ENCODE measurements at places on chromosomes 7 and 10.
A peak's percentile ranks its signal among the peaks of the same experiment; 100 is the strongest.

DNA sequence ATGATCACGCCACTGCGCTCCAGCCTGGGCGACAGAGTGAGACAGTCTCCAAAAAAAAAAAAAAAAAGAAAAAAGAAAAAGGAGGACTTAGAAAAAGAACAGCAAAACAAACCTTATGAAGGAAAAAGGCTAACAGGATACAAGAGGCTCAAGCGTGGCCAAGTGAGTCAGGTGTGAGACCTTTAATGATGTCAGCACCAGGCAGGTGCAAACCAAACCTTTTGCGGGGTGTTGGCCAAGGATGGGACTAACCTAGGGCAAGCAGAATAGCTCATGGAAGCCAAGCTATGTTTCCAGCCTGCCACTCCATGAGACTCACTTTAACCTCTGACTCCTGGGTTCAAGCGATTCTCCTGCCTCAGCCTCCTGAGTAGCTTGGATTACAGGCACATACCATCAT, 11.3 kb upstream of the GNA12 start:
- H3K36me3 ChIP-seq = no peaks in the 10 kb centered on the region
- H3K4me3 ChIP-seq = no peak overlapping the region
- no peak for DNase-seq
- H3K4me1 ChIP-seq = no peaks in the 10 kb centered on the region
- no peaks in the 10 kb centered on the region for H3K27me3 ChIP-seq
- no peak overlapping the region for H3K27ac ChIP-seq

GRCh38 chr7:138477581-138477980, 17.5 kb downstream of the TRIM24 start:
- no peaks in the 10 kb centered on the region for H3K27me3 ChIP-seq
- no peak overlapping the region for H3K4me3 ChIP-seq
- no peak for DNase-seq
- no peak overlapping the region for H3K27ac ChIP-seq

GRCh38 chr10:51759896-51760534, 60.6 kb upstream of the CSTF2T start:
- H3K4me1 ChIP-seq = no peaks in the 10 kb centered on the region
- no peak for DNase-seq
- H3K4me3 ChIP-seq = no peak overlapping the region
- no peaks in the 10 kb centered on the region for H3K36me3 ChIP-seq
- H3K27ac ChIP-seq = no peak overlapping the region
- no peaks in the 10 kb centered on the region for H3K27me3 ChIP-seq

- DNase-seq = no peak
- H3K4me3 ChIP-seq = no peak overlapping the region
- no peaks in the 10 kb centered on the region for H3K27me3 ChIP-seq
- H3K27ac ChIP-seq = no peak overlapping the region
- H3K36me3 ChIP-seq = peaks cover 8% of the 10 kb centered on the region
- no peaks in the 10 kb centered on the region for H3K4me1 ChIP-seq
Measured at GRCh38 chr7:602341-603141, 82.9 kb upstream of the PDGFA start.

DNA sequence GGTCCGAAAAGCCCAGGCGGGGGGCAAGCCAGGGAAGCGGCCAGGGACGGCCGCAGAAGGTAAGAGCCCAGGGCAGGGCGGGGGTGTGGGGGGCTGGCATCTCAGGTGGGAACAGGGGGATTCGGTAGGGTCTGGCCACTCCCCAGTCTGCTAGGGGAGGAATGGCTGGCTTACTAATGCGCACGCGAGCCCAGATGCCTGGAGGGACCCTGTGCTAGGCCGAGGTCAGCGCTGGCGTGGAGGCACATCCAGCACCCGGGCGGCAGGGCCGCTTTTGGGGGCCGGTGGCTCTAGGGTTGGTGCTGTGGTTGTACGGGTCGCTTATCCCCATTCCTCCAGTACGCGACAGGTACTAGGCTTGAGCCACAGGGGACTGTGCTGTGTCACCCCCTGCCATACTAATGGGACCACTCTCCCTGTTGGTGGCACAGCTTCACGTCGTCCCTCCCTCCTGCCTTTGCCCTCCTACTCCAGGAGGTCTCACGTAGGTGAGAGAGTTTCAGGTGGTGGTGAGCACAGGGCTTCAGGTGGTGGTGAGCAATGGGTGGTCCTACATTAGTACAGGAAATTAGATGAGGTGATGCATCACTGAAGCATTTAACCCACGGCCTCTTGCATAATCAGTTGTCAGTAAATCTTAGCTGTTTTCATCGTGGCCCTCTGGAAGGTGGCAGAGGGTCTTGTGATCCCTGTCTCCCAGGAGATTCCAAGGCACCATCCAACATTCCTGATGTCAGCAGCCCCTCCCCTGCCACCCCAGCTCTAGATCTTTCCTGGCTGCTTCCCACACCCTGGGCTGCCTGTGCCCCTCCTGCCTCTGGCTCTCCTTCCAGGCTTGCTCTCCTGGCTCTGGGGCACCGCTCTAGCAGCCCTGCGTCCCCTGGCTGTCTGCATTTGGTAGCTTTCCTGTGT, 971 bp downstream of the AEBP1 start:
- no peak overlapping the region for H3K27ac ChIP-seq
- H3K4me1 ChIP-seq = no peaks in the 10 kb centered on the region
- peaks cover 2% of the 10 kb centered on the region for H3K36me3 ChIP-seq

- 0 out of 2 replicates have a peak, but pooled peaks cover 4% of the 10 kb centered on the region for H3K36me3 ChIP-seq
- H3K27me3 ChIP-seq = no peaks in the 10 kb centered on the region
- peaks cover 19% of the 10 kb centered on the region for H3K4me1 ChIP-seq
- H3K4me3 ChIP-seq = no peak overlapping the region
- no peak overlapping the region for H3K27ac ChIP-seq
- no peak for DNase-seq
Measured at GRCh38 chr10:130998642-130999041, 312.9 kb downstream of the TCERG1L start.

DNA sequence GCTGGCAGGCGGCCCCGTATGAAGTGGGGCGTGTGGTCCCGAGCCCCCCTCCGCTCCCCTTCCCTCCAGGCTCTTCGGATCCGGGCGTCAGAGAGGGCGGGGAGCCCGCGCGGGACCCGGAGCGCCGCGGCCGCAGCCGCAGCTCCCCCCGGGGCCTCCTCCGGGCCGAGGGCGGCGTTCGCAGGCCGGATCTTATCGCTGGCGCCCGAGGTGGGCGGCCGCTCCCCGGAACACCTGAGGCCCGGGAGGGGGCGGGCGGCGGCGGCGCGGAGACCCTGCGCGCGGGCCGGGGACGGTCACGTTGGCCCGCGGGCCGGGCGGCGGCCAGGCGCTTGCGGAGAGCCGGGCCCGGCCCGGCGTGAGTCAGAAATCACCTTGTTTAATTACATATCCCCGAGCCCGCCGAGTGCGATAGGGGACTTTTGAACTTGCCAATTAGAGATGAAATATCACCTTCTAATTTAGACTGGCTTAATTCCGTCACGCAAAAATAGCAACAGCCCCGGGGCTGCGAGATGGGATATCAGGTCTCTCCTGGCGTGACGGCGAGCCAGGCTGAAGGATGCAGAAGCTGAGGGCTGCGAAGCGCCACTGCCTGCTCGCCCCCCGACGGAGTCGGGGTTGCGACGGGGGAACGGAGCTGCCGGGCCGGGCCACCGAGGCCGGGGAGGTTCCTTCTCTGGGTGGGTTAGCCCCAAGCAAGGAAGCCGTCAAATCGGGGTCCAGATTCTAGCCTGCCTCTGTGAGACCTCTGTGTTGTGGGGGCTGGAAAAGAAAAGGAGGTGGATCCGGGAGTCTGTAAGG, 43.4 kb downstream of the LDB3 start:
- no peaks in the 10 kb centered on the region for H3K36me3 ChIP-seq
- H3K4me3 ChIP-seq = peak overlapping the region; percentile 85
- H3K27me3 ChIP-seq = no peaks in the 10 kb centered on the region
- no peak overlapping the region for H3K27ac ChIP-seq
- peaks cover 2% of the 10 kb centered on the region for H3K4me1 ChIP-seq
- DNase-seq = peak; percentile 60

DNA sequence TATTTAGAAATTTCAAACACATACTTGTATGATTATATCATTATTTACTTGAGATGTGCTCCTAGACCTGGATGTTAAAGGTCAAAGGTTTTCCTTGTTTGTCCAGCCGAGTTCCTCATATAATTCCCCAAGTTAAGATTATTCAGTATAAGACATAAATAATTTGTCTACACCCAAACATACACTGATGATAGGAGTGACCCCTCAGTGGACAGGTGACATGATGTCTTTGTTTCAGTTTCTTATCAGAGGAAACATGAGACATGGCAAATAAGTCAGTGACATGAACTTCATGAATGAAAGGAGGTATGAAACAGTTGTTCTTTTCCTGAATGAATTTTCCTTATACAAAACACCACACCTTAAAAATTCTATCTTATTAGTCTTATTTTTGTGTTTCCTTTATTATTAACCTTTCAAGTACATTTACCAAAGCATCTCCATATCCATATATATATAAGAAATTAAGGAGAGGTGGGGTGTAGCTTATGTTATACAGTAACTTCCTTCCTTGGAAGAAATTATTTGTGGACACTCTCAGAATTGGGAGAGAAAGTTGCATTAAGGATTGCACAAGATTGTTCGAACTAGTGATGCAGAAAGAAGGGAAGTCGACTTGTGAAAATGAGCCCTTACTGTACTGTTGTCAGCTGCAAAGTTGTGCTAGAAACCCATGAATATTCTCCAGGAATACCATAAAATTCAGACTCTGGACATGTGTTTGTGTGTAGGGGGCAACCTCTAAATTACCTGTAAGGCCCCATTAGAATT, 60.5 kb downstream of the POM121L12 start:
- no peak overlapping the region for H3K4me3 ChIP-seq
- DNase-seq = no peak
- H3K27ac ChIP-seq = no peak overlapping the region
- no peaks in the 10 kb centered on the region for H3K4me1 ChIP-seq
- H3K36me3 ChIP-seq = no peaks in the 10 kb centered on the region
- no peaks in the 10 kb centered on the region for H3K27me3 ChIP-seq

- no peak overlapping the region for H3K4me3 ChIP-seq
- H3K27me3 ChIP-seq = no peaks in the 10 kb centered on the region
- DNase-seq = no peak
- H3K27ac ChIP-seq = no peak overlapping the region
Measured at GRCh38 chr7:128060018-128060417, 28.8 kb upstream of the LRRC4 start.

DNA sequence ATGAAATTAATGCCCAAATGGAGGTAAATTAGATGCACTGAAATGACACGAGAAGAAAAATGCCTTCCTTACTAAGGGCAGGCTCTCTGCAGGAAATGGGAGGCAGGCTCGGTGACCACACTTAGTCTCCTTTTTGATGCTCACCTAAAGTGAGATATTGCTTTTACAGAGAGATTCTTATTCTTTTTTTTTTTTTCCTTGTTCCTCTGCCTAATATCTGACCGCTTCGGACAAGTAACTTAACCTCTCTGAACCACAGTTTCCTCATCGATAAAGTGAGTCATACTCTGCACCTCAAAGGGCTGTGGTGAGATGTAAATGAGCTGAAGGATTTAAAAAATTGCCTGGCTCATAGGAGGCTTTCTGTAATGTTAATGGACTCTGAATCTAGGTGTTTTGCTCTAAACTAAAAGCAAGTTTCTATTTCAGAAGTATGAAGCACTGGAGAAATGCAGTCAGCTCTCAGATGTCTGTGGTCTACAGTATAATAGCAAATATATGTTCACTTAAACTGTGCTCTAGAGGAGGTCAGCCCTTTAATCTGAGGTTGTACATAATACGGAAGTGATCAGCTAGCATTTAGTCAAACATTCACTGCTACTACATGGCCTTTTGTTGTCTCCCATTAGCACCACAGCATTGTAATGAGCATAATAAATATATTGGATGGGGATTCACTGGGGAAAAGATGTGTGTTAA, 23.2 kb downstream of the NKX2-3 start:
- H3K27ac ChIP-seq = no peak overlapping the region
- H3K4me3 ChIP-seq = no peak overlapping the region

DNA sequence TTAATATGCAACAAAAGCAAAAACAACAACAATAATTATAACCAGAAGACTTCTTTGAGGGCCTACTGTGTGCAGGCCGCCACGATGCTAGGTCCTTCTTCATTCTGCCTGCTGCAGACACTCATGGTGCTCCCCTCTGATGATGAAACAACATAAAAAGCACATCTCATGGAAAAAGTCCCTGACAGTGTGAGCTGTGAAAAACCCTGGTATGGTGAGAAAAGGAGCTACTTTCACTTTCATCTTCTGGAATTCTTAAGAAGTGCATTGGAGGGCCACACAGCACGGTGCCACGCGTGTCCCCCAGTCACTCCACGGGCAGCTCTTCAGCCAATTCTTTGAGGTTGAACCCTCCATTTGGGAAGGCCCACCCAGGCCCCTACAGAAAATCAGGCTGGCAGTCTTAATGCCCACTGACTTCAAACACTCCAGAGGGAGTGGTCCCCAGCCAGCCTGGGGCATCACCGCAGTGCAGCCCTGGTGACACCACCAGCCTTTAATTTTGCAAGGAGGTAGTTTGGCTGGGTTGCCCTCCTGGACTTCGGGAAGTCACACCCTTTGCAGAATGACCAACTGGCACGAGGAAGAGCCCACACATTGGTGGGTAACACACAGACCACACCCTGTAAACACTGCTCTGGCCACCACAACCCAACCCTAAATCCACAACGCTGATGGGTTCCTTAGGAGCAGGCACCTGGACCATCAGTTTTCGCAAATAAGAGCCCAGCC, 7.7 kb downstream of the KCNMA1 start:
- H3K4me1 ChIP-seq = peaks cover 5% of the 10 kb centered on the region
- DNase-seq = no peak
- no peak overlapping the region for H3K4me3 ChIP-seq
- H3K27me3 ChIP-seq = no peaks in the 10 kb centered on the region
- no peak overlapping the region for H3K27ac ChIP-seq

DNA sequence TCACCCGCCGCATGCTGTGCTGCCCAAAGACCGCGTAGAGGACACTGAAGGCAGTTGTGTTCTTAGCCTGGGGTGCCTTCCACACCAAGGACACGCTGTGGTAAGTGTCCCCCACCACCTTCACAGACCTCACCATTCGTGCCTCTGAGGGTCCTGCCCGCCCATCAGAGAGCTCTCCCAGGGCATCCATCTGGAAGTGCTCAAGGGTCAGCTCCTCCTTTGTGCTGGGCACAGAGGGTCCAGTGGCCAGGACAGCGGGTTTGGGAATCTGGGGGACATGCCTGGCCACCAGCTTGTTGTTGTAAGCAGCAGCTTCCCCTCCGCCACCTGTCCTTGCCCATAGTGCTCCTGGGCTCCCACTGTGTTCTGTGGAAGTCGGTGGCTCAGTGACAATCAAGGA, 7.0 kb upstream of the LRIT2 start:
- H3K4me3 ChIP-seq = no peak overlapping the region
- H3K27me3 ChIP-seq = no peaks in the 10 kb centered on the region
- H3K4me1 ChIP-seq = no peaks in the 10 kb centered on the region
- no peak overlapping the region for H3K27ac ChIP-seq

DNA sequence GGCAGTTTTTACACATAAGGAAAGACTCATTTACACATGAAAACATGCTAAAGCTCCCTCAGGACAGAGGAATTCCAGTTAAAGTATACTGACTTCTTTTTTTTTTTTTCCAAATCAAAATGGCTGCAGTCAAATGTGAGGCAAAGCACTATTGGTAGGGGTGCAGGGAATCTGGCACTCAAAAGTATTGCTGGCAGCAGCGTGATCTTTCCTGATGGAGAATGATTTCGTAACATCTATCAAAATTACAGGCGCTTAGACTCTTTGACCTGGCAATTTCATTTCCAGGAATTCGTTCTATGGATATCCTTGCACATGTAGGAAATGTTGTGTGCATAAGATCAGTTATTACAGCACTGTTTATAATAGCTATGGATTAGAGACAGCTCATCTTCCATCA, 65.7 kb downstream of the VSTM4 start:
- H3K27ac ChIP-seq = no peak overlapping the region
- no peaks in the 10 kb centered on the region for H3K36me3 ChIP-seq
- H3K4me1 ChIP-seq = peaks cover 6% of the 10 kb centered on the region
- H3K4me3 ChIP-seq = no peak overlapping the region
- DNase-seq = no peak
- no peaks in the 10 kb centered on the region for H3K27me3 ChIP-seq

Data from H9 (cell line).